ENCODE measurements at places on chromosomes 6 and 20.

GRCh38 chr6:82995066-82995465 lies 70.6 kb downstream of the UBE3D start:
- no peak for DNase-seq

- DNase-seq, result no peak
These were observed 106.0 kb downstream of the FRK start for GRCh38 chr6:115954740-115955139.

DNA sequence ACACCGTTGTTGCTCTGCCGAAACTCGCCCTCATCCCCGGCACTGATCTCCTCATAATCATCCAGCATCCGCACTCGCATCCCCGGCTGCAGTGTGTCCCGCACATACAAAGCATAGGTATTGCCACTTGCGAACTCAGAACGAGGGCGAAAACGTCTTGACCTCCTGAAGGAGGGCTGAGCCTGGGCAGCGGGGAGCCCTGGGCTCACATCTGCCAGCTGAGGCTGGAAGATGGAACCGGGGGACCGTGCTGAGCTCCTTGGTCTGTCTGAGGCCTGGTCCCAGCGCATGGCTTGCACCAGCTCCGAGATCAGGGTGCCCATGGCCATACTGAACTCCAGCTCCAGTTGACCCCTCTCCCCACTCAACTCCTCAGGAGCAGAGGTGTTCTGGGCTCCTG lies 2.7 kb downstream of the CUL7 start:
- DNase-seq, result no peak

- DNase-seq, result peak; percentile 9
These were observed 66.6 kb downstream of the NHLRC1 start for GRCh38 chr6:18055714-18056382.

DNA sequence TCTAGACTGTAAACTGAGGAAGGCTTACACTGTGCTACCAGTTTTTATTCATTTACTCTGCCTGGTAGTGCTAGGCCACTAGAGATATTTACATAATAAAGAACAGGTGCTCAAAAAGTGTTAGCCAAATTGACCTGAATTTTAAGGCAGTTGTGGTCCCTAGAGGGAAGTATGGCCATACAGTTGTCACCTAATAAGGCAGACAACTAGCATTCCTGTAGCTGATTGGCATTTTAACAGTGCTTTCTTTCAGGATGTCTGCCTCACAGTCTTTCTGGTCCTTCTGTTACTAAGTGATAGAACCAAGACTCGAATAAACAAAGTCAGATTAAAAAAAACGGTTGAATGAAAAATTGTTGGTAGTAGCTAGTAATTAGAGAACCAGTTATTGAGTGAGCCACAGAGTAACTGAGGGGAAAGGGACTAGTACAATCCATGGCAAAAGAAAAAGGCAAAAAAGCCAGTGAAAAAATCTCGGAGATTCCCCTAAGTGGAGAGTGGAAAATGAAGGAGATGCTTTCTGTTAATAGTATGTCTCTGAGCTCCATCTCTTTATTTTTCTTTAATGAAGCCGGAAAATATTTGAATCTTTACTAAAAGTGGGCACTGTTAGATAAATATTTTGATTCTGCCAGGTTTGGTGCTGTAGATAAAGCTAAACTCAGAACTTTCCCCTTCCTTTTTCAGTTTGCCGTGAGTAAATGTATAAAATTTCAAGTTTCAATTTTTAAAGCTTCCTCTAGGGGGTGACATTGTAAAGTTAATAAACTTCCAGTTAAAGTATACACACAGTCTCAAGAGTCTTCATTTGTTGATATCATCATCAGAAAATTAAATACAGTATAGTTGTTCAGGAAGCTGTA lies 9.1 kb downstream of the VTA1 start:
- DNase-seq, result peak; percentile 45

DNA sequence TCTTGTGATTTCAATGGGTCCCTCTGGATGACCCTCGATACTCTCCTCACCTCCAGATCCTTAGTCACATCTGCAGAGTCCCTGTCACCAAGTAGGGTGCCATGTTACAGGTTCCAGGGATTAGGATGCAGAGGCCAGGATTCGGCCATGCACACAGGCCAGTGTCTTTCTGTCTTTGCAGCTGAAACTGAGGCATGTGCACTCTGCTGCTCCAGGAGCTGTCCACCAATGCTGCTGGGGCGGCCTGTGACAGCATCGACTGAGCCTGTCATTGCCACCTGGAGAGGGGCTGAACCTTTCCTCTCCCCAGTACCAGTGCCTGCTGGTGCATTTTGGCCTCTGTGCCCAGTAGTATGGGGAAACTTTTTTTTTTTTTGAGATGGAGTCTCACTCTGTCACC lies 4.4 kb upstream of the RBM38 start:
- no peak for DNase-seq

GRCh38 chr6:52554684-52555280 lies 22.1 kb downstream of the TRAM2 start:
- no peak for DNase-seq

DNA sequence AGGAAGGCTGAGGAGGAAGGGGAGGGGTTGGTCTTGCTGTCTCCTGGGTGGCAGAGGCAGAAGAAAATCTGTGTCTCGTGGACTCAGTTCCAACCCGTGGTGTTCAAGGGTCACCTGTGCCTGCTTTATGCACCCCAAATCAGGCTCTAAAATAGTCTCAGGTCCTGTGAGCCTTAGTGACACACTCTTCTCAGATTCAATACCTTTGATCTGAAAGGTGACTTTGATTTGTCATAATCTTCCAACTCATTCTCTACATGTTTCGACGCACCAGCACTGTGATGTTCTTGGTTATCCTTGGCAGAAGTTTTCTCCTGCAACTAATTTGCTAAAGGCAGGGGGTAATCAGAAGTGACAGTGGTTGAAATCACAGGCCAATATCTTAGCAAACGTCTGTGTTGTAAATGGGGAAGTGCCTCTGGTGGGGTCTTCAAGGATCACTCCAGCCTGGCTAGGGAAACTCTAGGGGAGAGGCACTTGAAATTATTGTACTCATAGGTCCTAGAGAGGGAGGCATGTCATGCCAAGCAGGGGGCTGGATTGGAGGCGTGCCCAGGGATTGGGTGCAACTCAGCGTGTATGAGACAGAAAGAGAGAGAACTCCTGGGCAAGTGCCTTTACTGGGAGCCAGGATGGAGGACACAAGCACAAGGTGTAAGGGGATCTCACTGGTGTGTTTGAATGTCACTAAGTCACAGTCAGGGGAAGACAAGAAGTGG lies 19.0 kb upstream of the PRND start:
- DNase-seq, result peak; percentile 74

- no peak for DNase-seq
These were observed 110.5 kb downstream of the TULP4 start for GRCh38 chr6:158422629-158423238.

Measured in common myeloid progenitor, CD34-positive (primary cell).